ENCODE measurements at places on chromosomes 2 and 18.

GRCh38 chr2:203354966-203355365 lies 26.8 kb downstream of the ABI2 start:
- DNase-seq: no peak

GRCh38 chr2:38856165-38856564 lies 19.6 kb downstream of the DHX57 start:
- DNase-seq: no peak

GRCh38 chr2:173090973-173091660 lies 15.5 kb downstream of the MAP3K20 start:
- DNase-seq: no peak

DNA sequence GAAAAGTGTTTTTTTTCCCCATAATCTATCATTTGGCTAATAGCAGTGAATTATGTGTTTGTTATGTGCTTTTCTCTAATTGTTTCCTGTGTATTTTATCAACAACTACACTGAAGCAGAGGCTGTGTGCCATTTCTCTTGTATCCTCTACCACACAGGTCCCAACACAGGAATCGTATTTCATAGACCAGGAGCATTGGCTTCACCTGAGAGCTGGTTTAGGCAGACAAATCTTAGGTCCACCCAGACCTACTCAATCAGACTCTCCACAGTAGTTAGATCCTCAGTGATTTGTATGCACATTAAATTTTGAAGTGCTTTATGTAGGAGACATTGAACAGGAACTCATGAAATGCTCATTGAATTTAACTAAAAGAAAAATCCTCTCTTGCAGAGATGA lies 109.2 kb downstream of the FSHR start:
- DNase-seq: no peak

DNA sequence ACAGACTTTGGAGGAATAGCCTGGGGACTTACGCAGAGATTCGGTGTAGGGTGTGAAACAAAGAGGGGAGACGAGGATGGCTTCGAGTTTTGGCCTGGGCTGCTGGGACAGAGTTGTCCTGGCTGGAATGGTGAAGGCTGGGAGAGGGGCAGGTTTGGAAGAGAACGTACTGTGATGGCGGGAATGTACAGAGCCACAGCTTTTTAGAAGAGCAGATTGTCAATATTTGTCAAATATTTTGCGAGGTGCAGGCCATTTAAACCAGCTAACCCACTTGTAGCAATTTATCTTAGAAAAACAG lies 14.4 kb upstream of the ITM2C start:
- DNase-seq: no peak

DNA sequence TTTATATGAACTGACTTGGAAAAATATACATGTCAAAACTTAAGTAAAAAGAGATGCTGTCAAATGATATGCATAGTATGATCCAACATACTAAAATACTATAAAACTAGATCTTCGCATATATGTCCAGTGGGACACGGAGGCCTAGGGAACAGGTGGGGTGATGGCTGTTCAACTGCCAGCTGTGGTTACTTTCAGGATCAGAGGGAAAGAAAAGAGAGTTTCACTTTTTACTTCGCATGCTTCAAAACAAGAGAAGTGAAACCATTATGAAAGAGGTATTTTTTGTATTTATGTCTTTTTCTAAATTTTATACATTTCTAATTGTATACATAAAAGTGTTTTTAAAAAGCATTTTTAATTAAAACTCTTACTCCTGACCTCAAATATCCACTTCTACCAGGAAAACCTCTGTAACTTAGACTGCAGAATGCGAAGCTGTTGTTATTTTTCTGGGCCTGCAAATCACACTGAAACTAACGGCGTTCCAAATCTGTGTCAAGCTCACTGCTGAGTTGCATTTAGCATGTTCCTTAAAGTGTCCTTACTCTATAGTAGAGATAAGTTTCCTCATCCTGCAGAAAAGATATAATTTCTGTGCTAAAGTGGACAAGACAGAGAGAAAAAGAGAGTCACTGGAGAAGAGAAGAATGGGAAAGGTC lies 97.8 kb upstream of the SLC35G4 start:
- no peak for DNase-seq

GRCh38 chr2:172261292-172261691 lies 158.6 kb upstream of the DLX2 start:
- no peak for DNase-seq

- no peak for DNase-seq
These were observed 233.1 kb downstream of the HAUS1 start for GRCh38 chr18:46337271-46337670.

- no peak for DNase-seq
These were observed 5.5 kb downstream of the COPS9 start for GRCh38 chr2:240130393-240131195.

DNA sequence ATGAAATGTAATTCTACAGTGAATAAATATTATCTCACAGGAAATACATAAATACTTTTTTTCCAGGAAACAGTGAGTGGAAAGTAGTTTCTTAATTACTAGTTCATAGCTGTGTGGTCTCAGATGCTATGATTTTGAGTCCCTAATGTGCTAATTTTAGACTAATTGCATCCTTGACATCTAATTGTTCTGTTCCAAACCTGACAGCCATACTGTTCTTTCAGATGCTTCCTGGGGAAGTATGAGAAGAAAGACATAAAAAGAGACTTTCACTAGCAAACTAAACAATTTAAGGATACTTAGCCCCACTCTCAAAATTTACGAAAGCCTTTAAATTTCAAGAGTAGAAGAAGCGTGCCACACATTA lies 350.9 kb upstream of the CDH20 start:
- DNase-seq: no peak

GRCh38 chr2:216683846-216684245 lies 11.5 kb downstream of the IGFBP5 start:
- no peak for DNase-seq

GRCh38 chr18:63823516-63824219 lies 48.5 kb downstream of the SERPINB7 start:
- DNase-seq: peak; percentile 21

- no peak for DNase-seq
These were observed 271.3 kb downstream of the LRATD1 start for GRCh38 chr2:14903709-14904374.

DNA sequence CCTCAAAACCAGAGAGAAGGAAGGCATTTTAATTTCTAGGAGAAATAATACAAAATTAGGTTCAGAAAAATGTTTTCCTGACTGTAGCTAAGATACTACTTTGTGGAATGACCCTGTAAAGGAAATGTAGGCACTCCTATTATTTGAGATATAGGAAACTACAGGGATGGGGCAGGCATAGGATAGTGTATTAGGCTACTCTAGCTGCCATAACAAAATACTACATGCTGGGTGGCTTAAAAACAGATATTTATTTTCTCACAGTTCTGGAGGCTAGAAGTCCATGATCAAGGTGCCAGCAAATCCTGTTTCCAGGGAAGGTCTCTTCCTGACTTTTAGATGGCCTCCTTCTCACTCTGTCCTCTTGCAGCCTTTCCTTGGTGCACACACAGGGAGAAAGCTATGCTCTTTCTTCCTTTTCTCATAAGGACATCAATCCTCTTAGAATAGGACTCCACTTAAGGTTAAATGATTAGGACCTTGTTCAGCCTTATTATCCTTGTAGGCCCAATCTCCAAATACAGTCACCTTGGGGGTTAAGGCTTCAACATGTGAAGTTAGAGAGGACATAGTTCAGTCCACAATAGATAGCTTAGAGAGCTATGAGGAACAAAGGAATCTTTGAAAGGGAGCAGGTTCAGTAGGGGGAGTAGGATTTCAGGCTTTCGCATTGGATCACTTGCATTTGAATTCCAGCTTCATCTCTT lies 14.0 kb upstream of the CAVIN2 start:
- peak; percentile 43 for DNase-seq

GRCh38 chr18:41324020-41324791 lies 630.8 kb upstream of the PIK3C3 start:
- DNase-seq: no peak

DNA sequence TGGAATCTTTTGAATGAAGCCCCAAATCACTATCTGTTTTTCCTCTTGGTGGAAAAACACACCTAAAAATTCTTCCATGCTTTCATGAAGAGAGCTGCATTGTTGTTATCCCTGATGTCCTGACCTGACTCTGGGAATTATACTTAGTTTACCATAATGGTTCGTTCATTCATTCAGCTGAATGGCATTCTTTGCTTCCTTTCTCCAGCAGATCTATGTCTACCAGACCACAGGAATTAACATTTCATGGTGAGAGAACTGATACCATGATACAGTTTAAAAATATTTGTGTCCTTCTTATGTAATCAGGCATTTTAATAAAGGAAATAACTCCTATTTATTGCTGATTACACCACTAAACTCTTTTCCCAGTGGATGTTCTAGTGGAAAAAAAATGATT lies 11.1 kb upstream of the SLC4A10 start:
- DNase-seq: no peak

All from midbrain (tissue), 1 donor.